Fibroblast of villous mesenchyme (primary cell): ENCODE measurements at places on chromosomes 3 and 15. TPM values are rescaled to one million over a fixed set of nuclear protein-coding genes. Genes with fewer than 3 reads are reported as not detected.

Gene INSYN1
- under 0.01 and 0.64 TPM in 2 replicates for total RNA-seq

Gene AMIGO3
- 0.43 and 1.6 TPM in 2 replicates for total RNA-seq

Gene P2RY13
- not detected in 2 replicates for total RNA-seq

Gene KLF15
- 0.32 and 0.43 TPM in 2 replicates for total RNA-seq

DNA sequence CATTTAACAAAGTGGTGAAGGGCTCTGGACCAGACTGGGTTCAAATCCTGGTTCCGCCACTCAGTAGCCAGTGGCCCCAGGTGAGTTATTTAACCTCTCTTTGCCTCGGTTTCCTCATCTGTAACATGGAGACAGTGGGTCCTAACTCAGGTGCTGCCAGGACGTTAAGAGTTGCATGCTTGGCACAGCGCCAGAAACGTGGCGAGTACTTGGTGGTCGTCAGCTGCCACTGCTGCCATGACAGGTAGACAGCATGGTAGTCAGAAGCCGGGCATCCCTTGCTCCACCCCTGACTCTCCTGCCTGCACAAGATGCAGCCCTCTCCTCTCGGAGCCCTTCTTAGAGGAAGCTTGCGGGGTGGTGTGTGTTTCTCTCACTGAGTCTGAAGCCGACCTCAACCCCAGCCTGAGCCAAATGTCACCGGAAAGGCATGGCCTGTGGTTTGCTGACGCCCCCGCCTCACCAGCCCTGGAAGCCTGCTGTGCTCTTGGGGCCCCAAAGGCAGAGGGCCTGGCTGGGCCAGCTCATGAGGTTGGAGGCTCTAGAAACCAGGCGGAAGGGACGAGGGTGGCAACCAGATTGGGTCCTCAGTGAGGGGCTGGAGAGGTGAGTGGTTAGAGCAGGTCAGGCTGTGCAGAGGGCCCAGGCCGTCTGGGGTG, 160.8 kb upstream of the TLE3 start:
- DNase-seq = no peak

- peak; percentile 65 for DNase-seq
Measured at GRCh38 chr3:141646760-141647561, 91.1 kb upstream of the RNF7 start.

- DNase-seq = no peak
Measured at GRCh38 chr3:144859161-144859560, 887.5 kb downstream of the DIPK2A start.

Gene AMOTL2
- total RNA-seq = 129 and 236 TPM in 2 replicates

DNA sequence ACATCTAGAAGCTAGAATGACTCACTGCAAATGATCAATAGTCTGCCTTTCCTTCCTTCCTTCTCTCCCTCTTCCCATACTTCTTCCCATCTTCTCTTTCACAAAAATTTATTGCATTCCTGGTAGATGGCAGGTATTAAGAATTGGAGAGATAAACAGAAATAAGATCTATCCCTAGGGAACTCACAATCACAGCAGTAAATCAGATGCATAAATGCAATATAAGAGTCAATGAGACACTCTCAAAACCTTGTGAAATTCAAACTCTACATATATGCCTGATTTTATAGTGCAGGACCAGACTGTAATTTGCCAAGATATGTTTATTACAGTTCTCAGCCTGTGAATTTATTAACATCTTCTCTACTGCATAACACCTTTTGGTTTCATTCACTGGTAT, 78.3 kb upstream of the ARL6 start:
- no peak for DNase-seq

Gene RTP4
- 2.6 and 3.9 TPM in 2 replicates for total RNA-seq

DNA sequence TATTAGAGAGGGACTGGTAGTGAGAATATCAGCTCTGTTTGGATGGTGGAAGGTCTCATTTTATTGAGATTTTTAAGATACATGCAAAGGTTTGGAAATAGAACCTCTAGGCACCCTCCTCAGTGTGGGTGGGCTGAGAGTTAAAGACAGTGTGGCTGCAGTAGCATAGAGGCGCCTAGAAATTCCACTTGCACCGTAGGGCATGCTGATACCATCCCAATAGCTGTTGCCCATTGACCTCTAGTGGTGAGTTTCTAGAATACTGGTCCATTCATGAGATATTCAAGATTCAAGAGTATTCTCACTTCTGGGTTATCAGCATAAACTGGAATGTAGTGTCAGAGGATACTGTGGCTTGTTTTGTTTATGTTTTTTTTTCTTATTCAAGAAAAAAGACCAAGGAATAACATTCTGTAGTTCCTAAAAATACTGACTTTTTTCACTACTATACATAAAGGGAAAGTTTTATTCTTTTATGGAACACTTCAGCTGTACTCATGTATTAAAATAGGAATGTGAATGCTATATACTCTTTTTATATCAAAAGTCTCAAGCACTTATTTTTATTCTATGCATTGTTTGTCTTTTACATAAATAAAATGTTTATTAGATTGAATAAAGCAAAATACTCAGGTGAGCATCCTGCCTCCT, 87.2 kb downstream of the TGFBR2 start:
- peak; percentile 84 for DNase-seq

- DNase-seq = no peak
Measured at GRCh38 chr15:66586155-66586976, 20.6 kb upstream of the LCTL start.

Gene CCR2
- not detected in 2 replicates for total RNA-seq

Gene TMEM266
- under 0.01 TPM in 1 of 2 replicates, not detected in the other for total RNA-seq

DNA sequence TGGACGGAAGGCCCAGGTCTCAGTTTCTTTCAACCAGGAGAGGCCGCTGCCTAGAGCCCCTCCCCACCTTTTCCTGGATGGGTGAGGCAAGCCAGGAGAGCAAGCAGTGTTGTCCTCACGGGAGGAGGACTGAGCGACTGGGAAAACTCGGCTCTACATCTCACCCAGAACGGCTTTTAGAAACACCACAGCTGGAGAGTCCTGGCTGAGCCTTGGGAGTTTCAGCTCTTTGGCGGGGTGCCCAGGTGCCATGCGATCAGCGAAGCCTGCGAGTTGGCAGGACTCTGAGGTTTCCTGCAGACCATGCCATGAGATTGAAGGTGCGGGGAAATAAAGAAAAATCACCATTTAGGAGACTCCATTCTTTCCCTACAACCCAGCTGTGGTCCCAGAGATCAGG, 26.0 kb downstream of the PPCDC start:
- peak; percentile 51 for DNase-seq

Gene CAMP
- not detected in 2 replicates for total RNA-seq

Gene SLC15A2
- under 0.01 and 0.43 TPM in 2 replicates for total RNA-seq

GRCh38 chr3:26118165-26118564, 328.3 kb downstream of the OXSM start:
- DNase-seq = no peak

DNA sequence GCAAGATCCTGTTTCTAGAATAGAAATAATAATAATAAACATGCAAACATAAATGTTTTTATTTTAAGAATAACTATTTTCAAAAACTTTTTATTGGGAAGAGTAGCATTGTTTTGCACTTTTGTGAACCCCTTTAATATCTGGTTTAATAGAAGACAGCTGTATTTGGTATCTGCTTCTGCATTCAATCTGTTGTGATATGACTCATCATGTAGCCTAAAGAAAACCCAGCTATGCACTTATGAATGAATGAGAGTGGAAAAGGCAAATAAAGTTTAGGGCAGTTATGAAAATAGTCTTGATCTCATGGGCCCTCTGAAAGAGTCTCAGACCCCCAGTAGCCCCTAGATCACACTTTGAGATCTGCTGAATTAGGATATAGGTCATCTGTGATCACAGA, 100.4 kb upstream of the PPP2R3A start:
- DNase-seq = peak; percentile 5

- DNase-seq = peak; percentile 95
Measured at GRCh38 chr3:46228260-46229242, 13.7 kb upstream of the CCR3 start.

GRCh38 chr15:69664572-69665571, 212.3 kb downstream of the RPLP1 start:
- DNase-seq = no peak

GRCh38 chr15:29272219-29272618, 2.6 kb upstream of the NSMCE3 start:
- DNase-seq = no peak

- DNase-seq = peak; percentile 46
Measured at GRCh38 chr15:80693682-80694610, 1.2 kb upstream of the ABHD17C start.

DNA sequence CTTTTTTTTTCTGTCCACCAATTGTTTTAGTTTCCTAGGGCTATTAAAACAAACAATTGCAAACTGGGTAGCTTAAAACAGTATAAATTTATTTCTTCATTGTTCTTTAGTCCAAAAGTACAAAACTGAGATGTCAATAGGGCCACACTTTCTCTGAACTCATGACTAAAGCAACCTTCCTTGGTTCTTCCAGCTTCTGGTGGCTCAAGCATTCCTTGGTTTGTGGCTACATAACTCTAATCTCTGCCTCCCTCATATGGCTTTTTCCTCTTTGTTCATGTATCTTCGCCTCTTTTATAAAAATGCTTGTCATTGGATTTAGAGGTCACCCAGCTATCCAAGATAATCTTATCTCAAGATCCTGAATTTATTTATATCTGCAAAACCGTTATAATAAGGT, 914.5 kb upstream of the EPHA6 start:
- peak; percentile 18 for DNase-seq

Gene TEX55
- total RNA-seq = not detected in 2 replicates

DNA sequence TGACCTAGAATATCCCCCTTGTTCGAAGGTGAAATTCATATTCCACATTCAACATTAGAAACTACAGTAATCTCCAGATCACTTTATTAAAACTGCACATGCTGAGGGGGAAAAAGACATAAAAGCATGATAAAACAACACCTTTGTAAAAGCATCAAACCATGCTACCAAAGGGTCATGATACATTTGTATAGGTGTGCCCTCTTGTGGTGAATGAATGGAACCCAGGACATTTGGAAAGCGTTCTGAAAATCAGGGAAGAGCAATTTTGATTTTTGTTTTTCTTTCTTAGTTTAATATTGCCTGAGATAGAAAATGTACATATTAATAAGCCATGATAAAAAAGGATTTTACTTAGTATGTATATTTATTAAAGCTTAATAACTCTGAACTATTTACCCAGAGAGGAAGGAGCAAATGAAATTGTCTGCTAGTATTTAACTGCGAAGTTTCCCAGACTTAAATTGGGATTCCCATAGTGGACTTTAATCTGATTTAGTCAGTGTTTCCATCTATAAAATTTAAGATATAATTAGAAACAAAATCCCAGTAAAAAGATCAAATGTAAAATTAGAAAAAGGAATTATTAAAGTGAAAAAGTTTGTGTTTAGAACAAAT, 105.8 kb upstream of the ARL6 start:
- DNase-seq = peak; percentile 24

DNA sequence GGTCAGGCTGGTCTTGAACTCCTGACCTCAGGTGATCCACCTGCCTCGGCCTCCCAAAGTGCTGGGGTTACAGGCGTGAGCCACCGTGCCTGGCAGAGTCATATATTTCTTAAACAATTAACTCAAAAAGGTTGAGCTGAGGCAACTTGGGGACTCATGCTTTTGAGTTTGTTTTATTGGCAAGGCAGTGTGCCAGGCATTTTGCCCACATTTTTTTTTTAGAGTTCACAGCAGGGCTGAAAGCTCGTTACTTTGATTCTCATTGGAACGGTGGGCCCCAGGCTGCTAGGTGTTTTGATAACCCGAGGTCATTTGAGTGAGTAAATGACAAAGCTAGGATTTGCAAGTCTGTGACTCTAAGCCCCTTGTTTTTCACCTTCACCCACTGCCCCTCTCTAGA, 76.2 kb downstream of the CCK start:
- DNase-seq = no peak

DNA sequence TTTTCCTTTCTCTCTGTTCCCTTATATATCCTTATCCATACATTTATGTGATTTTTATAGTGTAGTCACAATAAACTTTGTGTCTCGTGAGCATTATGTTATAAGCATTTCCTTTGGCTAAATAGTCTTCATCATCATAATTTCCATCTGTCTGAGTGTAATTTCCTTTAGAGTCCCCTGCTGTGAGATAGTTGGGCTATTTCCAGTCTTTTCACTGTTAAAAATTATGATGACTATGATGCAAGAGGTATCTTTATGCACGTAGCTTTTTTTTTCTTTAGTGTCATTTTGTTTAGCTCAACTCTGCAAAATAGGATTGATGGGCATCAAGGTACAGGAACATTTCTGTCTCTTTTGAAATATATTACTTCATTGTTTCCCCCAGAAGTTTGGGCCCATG, 26.9 kb upstream of the CA12 start:
- DNase-seq = no peak

- DNase-seq = no peak
Measured at GRCh38 chr15:90240856-90241255, 6.8 kb downstream of the GDPGP1 start.

DNA sequence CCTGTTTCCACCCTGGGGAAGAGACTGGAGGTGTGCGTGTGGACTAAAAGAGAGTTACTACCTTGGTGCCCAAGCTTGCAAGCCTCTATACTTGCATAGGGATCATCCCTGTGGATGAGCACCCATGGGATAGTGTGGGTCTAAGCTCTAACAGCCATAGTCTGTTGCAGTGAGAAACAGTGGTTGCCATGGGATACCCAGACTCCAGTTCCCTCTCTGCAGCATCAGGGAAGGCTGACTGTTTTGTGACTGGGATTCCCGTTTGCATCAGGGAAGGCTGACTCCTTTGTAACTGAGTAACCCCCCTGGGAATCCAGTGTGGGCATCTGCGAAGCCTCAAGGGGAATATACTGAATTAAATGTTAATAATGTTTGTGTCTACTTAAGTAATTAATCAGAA, 196.1 kb downstream of the ZNF621 start:
- DNase-seq = no peak

GRCh38 chr3:68912376-68912775, 20.0 kb downstream of the TAFA4 start:
- no peak for DNase-seq

Gene DNAH1
- 4.7 and 4.8 TPM in 2 replicates for total RNA-seq
